ENCODE measurements at places on chromosomes 4 and X. TPM values are rescaled to one million over a fixed set of nuclear protein-coding genes. Genes with fewer than 3 reads are reported as not detected.

GRCh38 chr4:70802928-70803580 lies 36.6 kb downstream of the GRSF1 start:
- no peak for DNase-seq
- H3K4me3 ChIP-seq: no peak overlapping the region
- peaks cover 26% of the 10 kb centered on the region for H3K36me3 ChIP-seq
- no peaks in the 10 kb centered on the region for H3K4me1 ChIP-seq
- no peaks in the 10 kb centered on the region for H3K27me3 ChIP-seq

DNA sequence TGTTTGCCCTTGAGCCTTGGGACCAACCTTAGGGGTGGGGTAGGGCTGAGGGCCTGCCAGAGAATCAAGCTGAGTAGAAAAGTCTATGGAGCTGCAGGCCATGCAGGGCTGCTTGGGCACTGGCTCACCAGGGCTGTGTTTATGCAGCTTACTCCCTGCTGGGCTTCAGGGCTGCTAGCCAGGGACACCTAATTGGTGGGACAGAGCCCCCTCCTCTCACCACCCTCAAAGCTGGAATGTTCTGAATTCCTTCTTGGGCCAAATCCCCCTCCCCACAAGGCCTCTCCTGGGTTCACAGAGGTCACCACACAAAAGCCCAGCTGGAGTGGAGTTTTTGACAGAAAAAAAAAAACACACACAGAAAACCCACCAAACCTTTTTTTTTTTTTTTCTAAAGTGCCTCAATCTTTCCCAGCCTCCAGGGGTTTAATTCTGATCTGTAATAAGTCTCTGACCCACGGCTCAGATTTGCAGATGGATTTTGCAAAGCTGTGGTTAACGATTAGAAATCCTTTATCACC lies at the start of gene CLDN2:
CLDN2 (plus strand) TSS at position 471 of the 521 bp plus-strand sequence. CDS start 7,827 bp downstream, outside the sequence.
- no peak within 1 kb of the TSS for H3K27ac ChIP-seq
- H3K27me3 ChIP-seq: peaks cover 3% of the 10 kb centered on the region
- no peak within 1 kb of the TSS for H3K4me3 ChIP-seq
- no peaks in the 10 kb centered on the region for H3K36me3 ChIP-seq
- H3K4me1 ChIP-seq: no peaks in the 10 kb centered on the region

DNA sequence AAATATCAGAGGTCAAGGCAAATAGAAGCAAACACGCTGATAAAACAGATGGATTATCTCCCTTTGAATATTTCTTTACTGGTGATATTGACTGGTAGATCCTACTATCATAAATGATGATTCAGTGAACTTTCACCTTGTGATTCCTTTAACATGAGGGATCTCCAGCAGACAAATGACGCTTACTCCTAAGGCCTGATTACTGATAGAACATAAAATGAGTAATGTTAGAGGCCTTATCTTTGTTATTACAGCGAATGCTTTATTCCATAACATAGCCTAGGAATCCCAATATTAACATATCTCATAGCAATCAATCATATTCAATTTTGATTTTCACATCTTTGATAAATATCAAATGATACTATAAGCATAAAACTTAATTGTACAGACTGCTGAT lies 152.3 kb downstream of the SLC10A7 start:
- no peak for DNase-seq
- no peak overlapping the region for H3K27ac ChIP-seq
- H3K4me3 ChIP-seq: no peak overlapping the region

DNA sequence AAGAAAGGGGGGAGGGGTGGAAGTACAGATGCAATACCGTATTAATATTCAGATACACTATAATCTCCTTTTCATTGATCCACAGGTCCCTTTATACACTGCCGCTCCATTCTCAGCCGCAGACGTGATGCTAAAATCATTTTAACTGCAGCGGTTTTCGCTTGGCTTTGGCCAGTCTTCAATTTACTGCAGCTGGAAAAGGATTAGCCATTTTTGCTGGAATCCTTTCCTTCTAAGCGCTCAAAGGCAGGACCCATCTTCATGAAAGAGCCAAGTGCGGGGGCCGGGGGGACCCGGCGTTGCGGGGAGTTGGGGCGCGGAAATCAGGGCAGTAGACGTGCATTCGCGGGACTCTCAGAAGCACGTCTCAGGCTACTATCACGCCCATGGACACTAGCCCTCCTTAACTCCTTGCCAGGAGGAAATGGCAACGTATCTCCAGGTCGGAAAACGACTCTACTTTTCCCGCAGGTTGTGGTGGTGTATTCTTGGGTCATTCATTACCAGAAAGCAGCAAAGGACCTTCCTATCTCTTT lies 1.7 kb upstream of the PCDH10 start:
- H3K27ac ChIP-seq: no peak overlapping the region
- no peaks in the 10 kb centered on the region for H3K36me3 ChIP-seq
- no peaks in the 10 kb centered on the region for H3K4me1 ChIP-seq
- no peak overlapping the region for H3K4me3 ChIP-seq
- no peak for DNase-seq

KCNIP4 gene
- 1.7 TPM for total RNA-seq

EFHC2 gene
- not detected for total RNA-seq

HSFX2 gene
- total RNA-seq: 0.18 TPM

Data from adrenal gland (tissue), 19 donors.